Naive thymus-derived CD8-positive, alpha-beta T cell (primary cell): ENCODE measurements at places on chromosomes 3 and 15.

DNA sequence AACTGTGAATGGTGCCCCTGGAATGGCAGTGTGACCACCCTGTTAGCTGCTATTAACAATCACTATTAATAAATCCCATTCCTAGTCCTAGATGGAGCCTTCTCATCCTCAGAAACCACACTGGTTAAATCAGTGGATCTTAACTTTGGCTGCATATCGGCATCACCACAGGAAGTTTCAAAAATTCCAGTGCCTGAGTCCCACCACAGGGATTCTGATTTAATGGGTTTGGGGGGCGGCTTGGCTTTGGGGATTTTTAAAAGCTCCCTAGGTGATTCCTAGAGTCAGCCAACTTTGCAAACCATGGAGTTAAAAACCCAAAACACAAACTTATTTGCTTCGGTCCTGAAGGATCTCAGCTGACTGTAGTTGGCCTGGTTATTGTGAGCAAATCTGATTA is 3.1 kb downstream of the FAM107A start:
- H3K4me1 ChIP-seq, result peaks cover under 1% of the 10 kb centered on the region
- H3K4me3 ChIP-seq, result no peak overlapping the region
- DNase-seq, result no peak
- no peak overlapping the region for H3K27ac ChIP-seq

DNA sequence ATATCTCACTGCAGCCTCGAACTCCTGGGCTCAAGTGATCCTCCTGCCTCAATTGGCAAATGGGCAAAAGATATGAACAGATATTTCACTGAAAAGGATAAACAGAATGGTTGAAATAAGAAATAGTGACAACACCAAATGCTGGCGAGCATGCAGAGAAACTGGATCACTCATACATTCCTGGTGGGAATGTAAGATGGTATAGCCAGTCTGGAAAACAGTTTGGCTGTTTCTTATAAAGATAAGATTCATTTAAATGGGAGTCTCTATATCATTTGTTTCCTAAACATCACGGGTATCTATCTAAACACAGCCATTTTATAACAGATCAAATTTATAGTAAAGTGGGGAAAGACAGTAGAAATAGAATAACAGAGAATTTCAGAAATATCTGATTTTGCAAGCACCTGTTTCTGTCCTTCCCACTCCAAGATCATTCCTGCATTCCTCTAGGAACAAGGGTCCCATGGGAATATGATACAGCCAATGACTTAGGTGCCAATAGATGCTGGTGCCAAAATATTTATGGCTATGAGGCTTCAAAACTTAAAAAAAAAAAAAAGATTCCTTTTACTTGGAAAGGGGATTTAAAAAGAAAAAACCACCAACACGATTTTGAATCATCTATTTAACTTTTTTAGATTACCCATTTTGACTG is 9.9 kb upstream of the TFDP2 start:
- H3K4me1 ChIP-seq, result no peaks in the 10 kb centered on the region
- H3K27me3 ChIP-seq, result no peaks in the 10 kb centered on the region
- H3K36me3 ChIP-seq, result peaks cover 3% of the 10 kb centered on the region
- no peak overlapping the region for H3K4me3 ChIP-seq
- no peak for DNase-seq

- H3K27ac ChIP-seq, result no peak overlapping the region
- H3K4me3 ChIP-seq, result no peak overlapping the region
- DNase-seq, result no peak
- no peaks in the 10 kb centered on the region for H3K4me1 ChIP-seq
- H3K27me3 ChIP-seq, result peaks cover 9% of the 10 kb centered on the region
- no peaks in the 10 kb centered on the region for H3K36me3 ChIP-seq
Measured at GRCh38 chr3:187325632-187326031, 34.1 kb upstream of the MASP1 start.

DNA sequence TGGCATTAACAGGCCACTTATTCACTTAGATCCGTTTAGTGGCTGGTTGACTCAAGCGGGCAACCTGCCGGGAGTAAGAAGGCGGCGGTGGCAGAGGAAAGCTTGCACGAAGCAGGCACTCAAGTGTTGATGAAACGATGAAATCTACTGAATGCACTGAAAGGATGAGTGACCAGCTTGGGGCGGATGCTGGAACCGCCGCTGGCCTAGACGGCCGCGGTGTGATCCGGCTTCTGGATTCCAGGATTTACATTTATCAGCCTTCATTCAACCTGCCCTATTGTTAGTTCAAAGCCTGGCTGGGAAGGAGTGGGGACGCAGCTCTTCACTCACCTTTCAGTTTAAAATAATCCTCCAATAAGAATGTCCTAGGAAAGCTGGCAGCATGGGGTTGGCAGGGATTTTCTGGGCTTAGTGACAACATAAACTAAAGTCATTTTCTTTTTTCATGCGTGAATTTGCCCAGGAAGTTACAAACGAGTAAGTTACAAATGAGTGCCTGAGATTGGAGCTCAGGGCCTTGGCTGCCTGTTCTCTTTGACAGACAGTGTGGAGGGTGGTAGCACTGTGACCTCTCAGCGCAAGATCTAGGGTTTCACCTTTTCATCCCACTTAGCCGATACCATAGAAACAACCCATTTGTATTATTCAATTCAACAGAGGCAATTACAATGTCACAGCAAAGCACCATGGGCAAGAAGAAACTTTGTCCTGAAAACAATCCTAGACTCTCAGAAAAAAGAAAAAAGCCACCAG is 1.1 kb upstream of the PLCH1 start:
- peak overlapping the region; percentile 90 for H3K4me3 ChIP-seq
- H3K36me3 ChIP-seq, result no peaks in the 10 kb centered on the region
- H3K27ac ChIP-seq, result no peak overlapping the region
- DNase-seq, result no peak

- peaks cover 6% of the 10 kb centered on the region for H3K4me1 ChIP-seq
- H3K4me3 ChIP-seq, result peak within 1 kb of the TSS; percentile 83
- H3K27ac ChIP-seq, result no peak within 1 kb of the TSS
- DNase-seq, result no peak
Measured at GRCh38 chr15:78641102-78641748, at the start of gene CHRNB4. Gene CHRNB4 (minus strand): TSS chr15:78641210. CDS start chr15:78641133, 77 bp downstream.

GRCh38 chr3:11898611-11899325 is 52.1 kb upstream of the TAMM41 start:
- no peak overlapping the region for H3K4me3 ChIP-seq
- peaks cover 8% of the 10 kb centered on the region for H3K36me3 ChIP-seq
- H3K27ac ChIP-seq, result no peak overlapping the region

GRCh38 chr3:48038971-48039481 is 22.8 kb upstream of the MAP4 start:
- DNase-seq, result no peak
- no peak overlapping the region for H3K27ac ChIP-seq
- H3K36me3 ChIP-seq, result no peaks in the 10 kb centered on the region
- H3K4me1 ChIP-seq, result peaks cover 13% of the 10 kb centered on the region
- H3K4me3 ChIP-seq, result no peak overlapping the region

DNA sequence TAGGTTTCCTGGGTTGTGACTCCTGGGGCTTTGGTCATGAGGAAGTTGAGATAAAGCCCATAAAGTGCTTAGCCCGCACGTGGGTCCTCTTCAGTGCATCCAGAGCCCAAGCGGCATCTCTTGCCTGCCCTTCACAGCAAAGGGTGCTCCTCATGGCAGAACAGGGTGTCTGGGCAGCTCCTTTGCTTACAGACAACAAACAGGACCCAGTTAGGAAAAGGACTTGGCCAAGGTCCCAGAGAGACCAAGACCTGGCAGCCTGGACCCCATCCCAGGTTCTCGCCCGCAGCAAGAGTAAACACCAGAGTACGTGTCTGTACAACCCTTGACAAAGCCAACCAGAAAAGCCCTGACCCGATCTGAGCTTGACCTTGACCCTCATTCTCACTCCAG is 27.0 kb downstream of the ALS2CL start:
- H3K4me3 ChIP-seq, result no peak overlapping the region
- peaks cover 3% of the 10 kb centered on the region for H3K27me3 ChIP-seq
- no peak for DNase-seq
- peak overlapping the region; percentile 4 for H3K27ac ChIP-seq
- no peaks in the 10 kb centered on the region for H3K4me1 ChIP-seq

GRCh38 chr3:38121451-38121831 is 15.5 kb downstream of the ACAA1 start:
- H3K27ac ChIP-seq, result no peak overlapping the region
- H3K27me3 ChIP-seq, result no peaks in the 10 kb centered on the region
- H3K4me1 ChIP-seq, result peaks cover 3% of the 10 kb centered on the region

DNA sequence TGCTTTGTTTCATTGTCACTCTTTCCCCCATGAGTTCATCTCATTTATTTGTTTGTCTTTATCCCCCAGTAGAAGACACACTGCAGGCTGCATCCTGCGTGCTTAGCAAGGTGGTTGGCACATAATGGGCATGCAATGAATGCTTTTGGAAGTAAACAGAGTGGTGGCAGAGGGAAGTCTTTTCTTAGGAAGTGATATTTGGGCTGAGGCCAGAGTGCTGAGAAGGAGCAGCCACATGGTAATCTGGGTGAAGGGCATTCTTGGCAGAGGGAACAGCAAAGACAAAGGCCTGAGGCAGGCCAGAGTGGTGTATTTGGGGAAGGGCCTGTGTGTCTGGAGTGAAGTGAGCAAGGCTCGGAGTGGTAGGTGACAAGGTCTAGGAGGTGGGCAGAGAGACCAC is 17.7 kb upstream of the ADAMTS7 start:
- H3K36me3 ChIP-seq, result no peaks in the 10 kb centered on the region
- H3K4me3 ChIP-seq, result no peak overlapping the region
- DNase-seq, result no peak
- H3K27me3 ChIP-seq, result peaks cover 4% of the 10 kb centered on the region
- peaks cover 2% of the 10 kb centered on the region for H3K4me1 ChIP-seq

DNA sequence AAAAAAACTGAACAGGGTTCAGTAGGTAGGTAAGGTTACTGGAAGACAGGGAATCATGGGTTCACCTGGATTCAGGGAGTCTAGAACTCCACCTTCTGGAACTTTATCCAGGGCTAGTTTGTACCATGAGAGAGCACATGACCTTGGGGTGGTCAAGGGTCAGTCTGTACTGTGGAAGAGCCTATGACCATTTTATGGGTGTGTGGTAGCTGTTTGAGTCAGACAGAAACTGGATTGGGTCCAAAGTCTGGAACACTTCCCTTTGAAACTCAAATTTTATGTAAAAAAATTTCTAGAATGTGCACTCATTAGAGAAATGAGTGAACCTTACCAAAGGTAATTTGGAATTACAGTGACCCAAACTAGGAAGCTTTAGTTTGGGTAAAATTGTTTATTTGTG is 486.0 kb upstream of the AGTR1 start:
- H3K36me3 ChIP-seq, result no peaks in the 10 kb centered on the region
- no peaks in the 10 kb centered on the region for H3K27me3 ChIP-seq
- H3K4me3 ChIP-seq, result no peak overlapping the region
- no peak for DNase-seq
- H3K27ac ChIP-seq, result no peak overlapping the region
- H3K4me1 ChIP-seq, result no peaks in the 10 kb centered on the region

GRCh38 chr3:43769097-43769884 is 78.6 kb downstream of the ABHD5 start:
- H3K4me1 ChIP-seq, result peaks cover 13% of the 10 kb centered on the region
- peaks cover 14% of the 10 kb centered on the region for H3K27me3 ChIP-seq
- H3K27ac ChIP-seq, result peak overlapping the region; percentile 34
- peak overlapping the region; percentile 26 for H3K4me3 ChIP-seq
- H3K36me3 ChIP-seq, result no peaks in the 10 kb centered on the region
- DNase-seq, result peak; percentile 60

DNA sequence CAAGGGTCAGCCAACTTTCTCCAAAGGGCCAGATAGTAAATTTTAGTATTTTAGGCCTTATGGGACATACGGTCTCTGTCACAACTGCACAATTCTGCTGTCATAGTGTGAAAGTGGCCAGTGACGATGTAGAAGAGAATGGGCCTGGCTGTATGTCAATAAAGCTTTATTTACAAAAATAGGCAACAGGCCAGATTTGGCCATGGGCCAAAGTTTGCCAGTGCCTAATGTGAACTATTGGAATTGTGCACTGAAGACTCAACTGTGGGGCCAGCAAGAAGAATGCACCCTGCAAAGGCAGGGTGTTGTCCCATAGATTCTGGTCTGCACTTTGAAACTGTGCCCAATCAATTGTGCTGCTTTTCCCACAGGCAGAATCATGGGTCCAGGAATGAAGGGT is 69.4 kb upstream of the PRR23E start:
- H3K4me1 ChIP-seq, result no peaks in the 10 kb centered on the region
- DNase-seq, result no peak
- no peaks in the 10 kb centered on the region for H3K36me3 ChIP-seq
- H3K27me3 ChIP-seq, result peaks cover 4% of the 10 kb centered on the region
- H3K27ac ChIP-seq, result no peak overlapping the region
- H3K4me3 ChIP-seq, result no peak overlapping the region

GRCh38 chr3:37905346-37905745 is 43.7 kb downstream of the CTDSPL start:
- no peak for DNase-seq
- H3K4me3 ChIP-seq, result no peak overlapping the region
- no peaks in the 10 kb centered on the region for H3K36me3 ChIP-seq
- peaks cover 2% of the 10 kb centered on the region for H3K27me3 ChIP-seq

DNA sequence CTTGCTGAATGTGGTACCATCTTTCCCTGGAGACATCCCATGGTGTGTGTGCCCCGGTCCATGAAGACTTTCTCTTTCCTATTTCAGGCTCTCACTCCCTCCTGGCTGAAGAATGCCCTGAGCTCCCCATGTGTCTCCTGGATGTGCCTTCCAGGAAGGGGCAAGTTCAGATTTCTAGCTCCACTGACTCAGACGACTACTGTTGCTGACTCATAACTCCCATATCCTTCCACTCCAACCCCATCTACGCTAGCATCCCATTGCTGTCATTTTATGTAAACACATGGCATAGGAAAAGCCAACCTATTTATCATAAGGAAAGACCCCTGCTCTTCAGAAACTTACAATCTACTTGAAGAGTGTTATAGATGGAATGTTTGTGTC is 95.0 kb downstream of the ADCY5 start:
- no peak overlapping the region for H3K27ac ChIP-seq
- H3K27me3 ChIP-seq, result peaks cover 13% of the 10 kb centered on the region
- no peak overlapping the region for H3K4me3 ChIP-seq
- H3K36me3 ChIP-seq, result no peaks in the 10 kb centered on the region

- no peaks in the 10 kb centered on the region for H3K27me3 ChIP-seq
- no peaks in the 10 kb centered on the region for H3K36me3 ChIP-seq
- peaks cover 5% of the 10 kb centered on the region for H3K4me1 ChIP-seq
- DNase-seq, result no peak
- H3K27ac ChIP-seq, result peak overlapping the region; percentile 57
Measured at GRCh38 chr3:143258692-143259091, 139.1 kb downstream of the CHST2 start.

DNA sequence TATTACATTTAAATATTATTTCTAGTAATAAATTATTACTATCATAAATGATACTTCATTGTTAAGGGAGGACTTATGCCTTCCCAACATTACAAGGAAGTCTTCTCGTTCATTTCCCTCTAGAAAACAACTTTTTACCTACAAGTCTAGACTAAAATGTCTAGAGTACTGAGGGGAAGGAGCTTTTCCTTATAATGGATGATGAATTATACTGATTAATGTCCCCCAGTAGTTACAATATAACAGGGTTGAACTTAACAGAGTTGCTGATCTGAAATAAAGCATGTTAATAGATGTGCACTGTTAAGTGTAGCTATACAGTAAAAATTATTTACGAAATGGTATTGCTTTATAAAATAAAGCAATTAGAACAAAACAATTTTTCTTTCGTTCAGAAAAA is 2.7 kb upstream of the MNS1 start:
- H3K4me1 ChIP-seq, result peaks cover 31% of the 10 kb centered on the region
- no peak overlapping the region for H3K27ac ChIP-seq
- DNase-seq, result no peak
- H3K27me3 ChIP-seq, result peaks cover 5% of the 10 kb centered on the region
- H3K36me3 ChIP-seq, result no peaks in the 10 kb centered on the region

GRCh38 chr3:39476783-39477182 is 9.3 kb downstream of the MOBP start:
- H3K36me3 ChIP-seq, result peaks cover 9% of the 10 kb centered on the region
- no peak overlapping the region for H3K4me3 ChIP-seq
- no peak overlapping the region for H3K27ac ChIP-seq
- DNase-seq, result no peak
- peaks cover 5% of the 10 kb centered on the region for H3K27me3 ChIP-seq
